ENCODE measurements at places on chromosomes 6 and 20. TPM values are rescaled to one million over a fixed set of nuclear protein-coding genes. Genes with fewer than 3 reads are reported as not detected.

ZC2HC1B gene
- not detected for total RNA-seq

HAO1 gene
- total RNA-seq = not detected

MUCL3 gene
- total RNA-seq = not detected

LHFPL5 gene
- not detected for total RNA-seq

FAM120B gene
- total RNA-seq = 13.1 TPM

SRMS gene
- total RNA-seq = not detected

MRPS18B gene
- total RNA-seq = 35.9 TPM

TNNC2 gene
- total RNA-seq = 0.13 TPM

CTNNBL1 gene
- 22.7 TPM for total RNA-seq

NKAIN2 gene
- total RNA-seq = not detected

SLC17A3 gene
- not detected for total RNA-seq

Data from dermis microvascular lymphatic vessel endothelial cell (primary cell).